Right lung (tissue), 10 donors: ENCODE measurements at places on chromosomes 11 and 22. TPM values are rescaled to one million over a fixed set of nuclear protein-coding genes. Genes with fewer than 3 reads are reported as not detected.
A peak's percentile ranks its signal among the peaks of the same experiment; 100 is the strongest.

PHF21B gene
- 0.86 TPM for polyA plus RNA-seq

LAYN gene
- 16.9 TPM for polyA plus RNA-seq

PTPRJ gene
- polyA plus RNA-seq, result 13.4 TPM

MYEOV gene
- 0.58 TPM for polyA plus RNA-seq

IRAG1 gene
- 13.3 TPM for polyA plus RNA-seq

C11orf97 gene
- 2.8 TPM for polyA plus RNA-seq

CCDC188 gene
- 1.8 TPM for polyA plus RNA-seq

MRE11 gene
- 27.9 TPM for polyA plus RNA-seq

RNF215 gene
- polyA plus RNA-seq, result 22.7 TPM

SPDYC gene
- not detected for polyA plus RNA-seq

C22orf42 gene
- not detected for polyA plus RNA-seq

CYP2D6 gene
- 5.1 TPM for polyA plus RNA-seq

CADM1 gene
- polyA plus RNA-seq, result 163 TPM

APOA4 gene
- polyA plus RNA-seq, result not detected

DNA sequence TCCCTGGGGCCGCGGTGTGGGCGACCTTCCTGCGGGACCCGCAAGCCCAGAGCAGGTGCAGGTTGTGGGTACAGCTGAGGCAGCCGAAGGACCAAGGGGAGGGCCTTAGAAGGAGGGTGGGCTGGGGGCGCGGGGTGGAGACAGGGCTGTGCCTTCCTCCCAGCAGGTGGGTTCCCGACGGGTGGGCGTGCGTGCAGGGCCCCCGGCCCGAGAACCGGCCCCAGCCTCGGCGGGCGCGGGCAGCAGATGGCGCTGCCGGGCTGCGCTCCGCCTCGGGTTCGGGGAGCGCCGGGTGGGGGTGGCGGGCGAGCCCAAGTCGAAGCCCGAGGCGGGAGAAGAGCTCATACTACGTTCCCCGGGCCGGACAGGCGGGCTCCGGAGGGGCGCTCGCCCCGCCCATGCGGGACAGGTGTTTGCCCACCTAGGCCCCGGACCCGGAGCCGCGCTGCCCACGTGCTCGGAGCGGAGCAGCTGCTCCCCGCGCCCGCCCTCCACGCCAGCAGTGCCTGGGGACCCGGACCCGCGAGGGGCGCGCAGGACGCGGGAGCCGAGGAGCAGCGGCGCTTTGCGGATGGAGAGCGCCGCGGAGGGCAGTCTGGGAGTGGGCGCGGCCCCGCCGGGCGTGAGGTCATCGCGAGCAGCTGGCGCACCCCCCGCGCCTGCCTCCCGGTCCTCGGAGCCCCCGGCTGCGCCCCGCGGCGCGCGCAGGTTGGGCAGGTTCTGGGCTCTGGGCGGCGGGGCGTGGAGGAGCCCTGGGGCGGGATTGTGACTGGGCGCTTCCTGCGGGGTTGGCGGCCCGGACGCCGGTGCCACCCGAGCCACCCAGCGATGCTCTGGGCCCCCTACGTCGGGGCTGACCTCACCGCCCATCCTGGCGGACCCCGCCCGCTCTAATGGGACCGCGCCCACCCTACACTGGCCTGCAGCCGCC lies 25.3 kb downstream of the DUSP8 start:
- DNase-seq, result peak; percentile 36

DNA sequence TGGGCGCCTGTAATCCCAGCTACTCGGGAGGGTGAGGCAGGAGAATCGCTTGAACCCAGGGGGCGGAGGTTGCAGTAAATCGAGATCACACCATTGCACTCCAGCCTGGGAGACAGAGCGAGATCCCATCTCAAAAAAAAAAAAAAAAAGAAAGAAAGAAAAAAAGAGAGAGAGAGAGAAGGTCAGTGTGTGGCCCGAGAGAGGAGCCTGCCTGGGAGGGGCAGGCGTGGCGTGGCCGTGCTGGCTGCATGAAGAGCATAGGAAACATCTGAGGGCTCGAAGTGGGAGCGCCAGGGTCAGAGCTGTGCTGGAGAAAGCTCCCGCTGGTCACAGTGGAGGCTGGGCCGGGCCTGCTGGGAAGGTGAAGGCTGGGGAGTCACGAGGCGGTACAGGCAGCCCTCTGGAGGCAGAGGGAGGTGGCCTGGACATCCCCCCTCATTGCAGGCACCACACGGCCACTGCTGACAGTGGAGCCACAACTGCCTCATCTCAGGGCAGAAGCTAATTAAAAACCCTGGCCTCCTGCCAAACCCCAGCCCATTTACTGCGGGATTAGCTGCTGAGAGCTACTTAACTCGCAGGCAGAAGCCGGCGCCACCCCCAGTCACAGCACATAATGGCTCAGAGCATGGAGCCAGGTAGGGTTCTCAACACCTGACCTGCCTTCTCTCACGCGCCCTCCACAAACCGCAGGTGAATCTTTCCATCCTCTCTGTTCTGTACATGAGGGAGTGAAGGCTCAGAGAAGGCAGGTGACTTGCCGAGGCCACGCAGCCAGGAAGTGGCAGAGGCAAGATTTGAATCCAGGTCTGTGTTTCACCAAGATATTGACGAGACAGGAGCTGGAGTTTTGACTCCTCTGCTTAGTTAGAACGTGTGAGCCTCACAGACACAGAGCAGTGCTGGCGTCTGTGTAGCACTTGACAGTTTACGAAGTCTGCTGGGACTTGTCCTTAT lies 32.6 kb downstream of the NFAM1 start:
- peak; percentile 35 for DNase-seq

GRCh38 chr11:128955636-128956035 lies 13.0 kb upstream of the TP53AIP1 start:
- DNase-seq, result no peak

DNA sequence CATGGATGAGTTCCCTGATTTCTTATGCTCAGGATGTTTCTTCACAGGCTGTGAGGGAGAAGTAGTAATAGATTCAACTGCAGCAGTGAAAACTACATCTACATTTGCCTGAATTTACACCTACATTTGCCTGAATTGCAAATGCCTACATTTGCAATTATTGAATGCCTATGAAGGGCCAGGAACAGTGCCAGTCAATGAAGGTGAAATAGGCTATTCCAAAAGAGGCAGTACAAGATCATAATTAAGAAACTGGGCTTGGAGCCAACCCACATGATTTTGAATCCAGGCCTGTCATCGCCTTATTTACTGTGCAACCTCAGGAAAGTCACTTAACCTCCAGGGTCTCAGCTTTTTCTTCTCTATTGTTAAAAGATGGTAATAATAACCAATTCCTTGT lies 1353.3 kb downstream of the FAM181B start:
- no peak for DNase-seq

DNA sequence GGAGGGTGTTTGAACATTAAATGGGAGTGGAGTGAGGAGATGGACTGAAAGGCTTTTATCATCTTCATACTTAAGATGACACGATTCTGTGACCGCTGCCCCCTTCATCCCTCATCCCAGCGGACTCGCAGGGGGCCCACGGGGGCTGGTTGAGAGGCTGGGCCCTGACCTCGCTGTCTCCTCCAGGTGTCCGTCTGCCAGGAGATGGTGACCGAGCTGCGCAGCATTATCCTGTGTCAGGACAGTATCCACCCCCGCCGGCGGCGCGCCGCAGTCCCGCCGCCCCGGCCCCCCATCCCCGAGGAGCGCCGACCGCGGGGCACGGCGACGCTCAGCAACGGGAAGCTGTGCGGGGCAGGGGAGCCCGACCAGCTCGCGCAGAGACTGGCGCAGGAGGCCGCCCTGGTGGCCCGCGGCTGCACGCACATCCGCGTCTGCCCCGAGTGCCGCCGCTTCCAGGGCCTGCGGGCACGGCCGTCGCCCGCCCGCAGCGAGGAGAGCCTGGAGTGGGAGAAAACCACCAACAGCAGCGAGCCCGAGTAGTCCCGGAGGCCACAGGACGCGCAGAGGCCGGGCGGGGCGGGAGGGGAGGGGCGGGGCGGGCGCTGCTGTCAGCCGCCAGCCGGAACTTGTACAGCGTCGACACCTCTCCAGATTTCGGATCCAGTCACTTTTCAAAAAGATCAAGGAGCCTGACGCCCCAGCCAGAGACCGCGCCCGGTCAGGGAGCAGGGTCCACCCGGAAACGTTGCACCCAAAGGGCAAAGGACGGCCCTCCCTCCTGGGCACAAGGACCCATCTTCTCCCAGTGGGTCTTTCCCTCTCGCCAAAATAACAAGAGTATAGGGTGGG lies 38.0 kb upstream of the TBCEL start:
- peak; percentile 78 for DNase-seq

GRCh38 chr11:44659641-44660040 lies 67.1 kb upstream of the TSPAN18 start:
- DNase-seq, result no peak

- no peak for DNase-seq
Observed at GRCh38 chr11:16793511-16793910, 55.1 kb downstream of the C11orf58 start.

- no peak for DNase-seq
Observed at GRCh38 chr22:49365191-49365837, 462.4 kb downstream of the BRD1 start.

DNA sequence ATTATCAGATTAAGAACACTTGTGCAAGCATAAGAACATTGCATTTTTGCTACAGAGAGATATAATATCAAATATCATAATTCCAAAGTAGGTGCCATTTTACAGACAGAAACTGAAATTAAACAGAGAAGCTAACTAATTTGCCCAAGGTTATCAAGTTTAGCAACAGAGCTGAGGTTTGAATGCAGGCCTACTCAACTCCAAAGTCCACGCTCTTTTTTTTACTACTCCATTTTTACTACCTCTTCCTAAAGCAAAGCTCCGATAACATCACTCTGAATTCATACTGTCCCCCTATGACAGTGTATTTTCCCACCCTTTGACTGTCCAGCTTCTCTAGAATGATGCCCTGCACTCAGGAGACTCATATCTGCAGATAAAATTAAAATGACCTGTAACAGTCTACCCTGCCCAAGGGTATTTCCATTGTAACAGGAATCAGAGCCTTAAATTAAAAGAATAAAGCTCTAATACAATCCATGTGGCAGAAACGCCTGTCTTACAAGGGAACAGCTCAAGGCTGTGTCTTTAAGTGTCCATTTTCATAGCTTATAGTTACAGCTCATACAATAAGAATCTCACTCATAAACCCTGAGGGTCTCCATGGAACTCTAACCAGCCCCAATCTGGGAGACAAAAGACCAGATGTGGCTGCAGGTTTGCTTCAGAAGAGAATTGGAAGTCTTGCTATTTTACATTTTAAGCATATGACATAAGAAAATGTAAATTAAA lies 36.8 kb downstream of the ALG9 start:
- no peak for DNase-seq

GRCh38 chr11:47587039-47587716 lies 700 bp downstream of the FAM180B start:
- no peak for DNase-seq

DNA sequence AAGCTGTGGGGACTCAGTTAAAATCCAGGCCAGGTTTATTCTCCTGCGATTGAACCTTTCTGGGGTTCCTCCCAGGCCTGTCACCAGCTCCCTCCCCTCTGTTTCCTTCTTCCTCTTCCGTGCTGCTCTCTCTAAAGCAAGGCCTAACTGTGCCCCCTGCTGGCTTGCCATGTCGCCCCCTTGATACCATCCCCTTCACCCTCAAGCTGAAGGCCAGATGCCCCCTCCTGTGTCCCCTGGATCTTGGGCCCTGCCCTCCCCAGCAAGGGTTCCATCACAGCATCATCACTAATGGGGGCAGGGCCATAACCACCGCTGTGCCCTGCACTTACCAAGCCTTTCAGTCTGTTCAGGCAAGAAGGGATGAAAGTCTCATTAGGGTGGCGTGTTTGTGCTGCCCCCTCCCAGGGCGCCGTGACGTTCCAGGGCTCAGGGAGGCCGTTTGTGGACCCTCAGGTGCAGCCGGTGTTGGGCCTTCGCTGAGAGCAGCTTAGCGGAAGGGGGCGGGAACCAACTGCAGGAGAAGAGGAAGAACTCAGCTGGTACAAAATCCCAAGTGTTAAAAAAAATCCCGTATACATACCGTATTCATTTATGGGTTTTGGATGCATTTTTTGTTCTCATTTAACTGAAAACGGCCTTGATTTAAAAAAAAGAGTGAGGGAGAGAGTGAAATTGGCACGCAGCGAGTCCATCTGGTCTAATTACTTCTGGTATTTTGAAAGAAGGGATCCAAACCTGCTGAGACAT lies 69.9 kb downstream of the MPPED1 start:
- DNase-seq, result no peak

GRCh38 chr22:35301372-35301874 lies 1.7 kb downstream of the TOM1 start:
- DNase-seq, result no peak

DNA sequence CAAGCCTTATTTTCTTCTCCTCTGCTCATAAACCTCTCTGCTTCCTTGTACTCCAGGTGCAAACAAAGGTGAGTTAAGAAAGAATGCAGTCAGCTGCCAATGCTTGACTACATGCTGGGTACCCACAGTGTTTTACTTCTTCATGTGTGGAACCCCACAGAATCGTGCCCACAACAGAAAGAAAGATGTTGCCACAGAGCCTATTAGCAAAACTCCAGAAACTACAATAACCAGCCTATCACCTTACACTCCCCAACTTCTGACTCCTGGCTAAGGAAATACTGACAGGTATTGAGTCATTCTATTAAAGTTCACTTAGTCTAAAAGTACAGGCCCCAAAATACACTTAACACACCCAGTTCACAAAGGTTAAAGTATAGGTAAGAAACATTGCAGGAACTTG lies 56.9 kb upstream of the CCDC89 start:
- DNase-seq, result no peak

- no peak for DNase-seq
Observed at GRCh38 chr22:26038365-26038764, 130.9 kb upstream of the SEZ6L start.

DNA sequence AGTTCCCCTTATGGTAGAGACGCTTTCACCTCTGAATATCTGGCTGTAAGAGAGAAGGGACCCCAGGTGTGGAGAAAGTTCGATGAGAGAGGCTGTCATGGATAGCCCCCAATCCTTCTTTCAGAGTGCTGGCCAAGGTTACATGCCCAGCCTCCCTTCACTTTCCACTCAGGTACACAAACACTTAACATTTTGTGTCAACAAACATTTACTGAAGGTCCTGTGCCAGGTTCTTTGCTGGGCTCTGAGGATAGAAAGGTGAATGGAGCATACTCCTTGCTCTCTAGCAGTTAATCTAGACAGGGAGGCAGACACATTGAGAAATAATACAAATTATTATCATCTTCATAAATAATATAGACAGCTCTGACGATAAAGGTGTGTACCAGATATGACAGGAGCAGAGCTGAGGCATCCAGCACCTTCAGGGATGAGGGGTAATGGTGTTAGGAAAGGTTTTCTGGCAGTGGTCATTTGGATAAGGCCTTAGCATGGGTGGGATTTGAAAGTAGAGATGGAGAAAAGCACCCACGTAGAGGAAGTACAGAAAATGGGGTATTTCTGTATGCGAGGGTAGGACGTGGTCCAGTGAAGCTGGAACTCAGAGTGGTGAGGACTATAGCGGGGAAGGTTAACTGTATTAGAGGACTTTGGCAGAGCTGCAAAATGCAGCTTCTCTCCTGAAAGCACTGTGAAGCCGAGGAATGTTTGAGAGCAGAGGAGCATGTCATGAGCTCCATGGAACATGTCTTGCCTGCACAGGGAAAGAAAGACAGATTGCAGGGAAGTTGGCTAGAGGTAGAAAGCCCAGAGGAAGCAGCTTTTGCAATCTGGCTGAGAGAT lies 19.6 kb downstream of the PPFIBP2 start:
- DNase-seq, result no peak

- peak; percentile 90 for DNase-seq
Observed at GRCh38 chr11:66408488-66409214, 12.2 kb upstream of the NPAS4 start.
